ENCODE measurements at places on chromosomes 5 and 9.

DNA sequence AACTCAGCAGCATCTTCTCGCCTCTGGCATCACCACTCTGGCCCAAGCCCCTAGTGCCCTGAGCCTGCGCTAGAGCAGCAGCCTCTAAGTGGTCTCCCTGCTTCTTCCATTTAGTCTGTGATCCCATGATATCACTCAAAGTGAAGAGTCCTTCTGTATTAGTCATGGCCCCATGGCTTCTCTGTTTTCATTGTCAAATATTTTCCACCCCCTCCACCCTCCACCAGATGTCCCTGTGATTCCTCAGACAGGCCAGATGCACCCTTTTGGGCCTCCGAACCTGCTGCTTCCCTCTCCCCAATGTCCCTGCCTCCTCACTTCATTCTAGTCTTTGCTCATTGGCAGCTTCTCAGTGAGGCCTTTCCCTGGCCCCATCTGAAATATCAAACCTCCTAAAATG is 299.2 kb downstream of the SPOCK1 start:
- DNase-seq: no peak

- no peak for DNase-seq
Observed at GRCh38 chr9:26057050-26057449, 378.8 kb upstream of the TUSC1 start.

GRCh38 chr9:95349091-95350038 is 31.9 kb upstream of the FANCC start:
- no peak for DNase-seq

GRCh38 chr5:19240170-19240569 is 747.8 kb downstream of the CDH18 start:
- DNase-seq: no peak

DNA sequence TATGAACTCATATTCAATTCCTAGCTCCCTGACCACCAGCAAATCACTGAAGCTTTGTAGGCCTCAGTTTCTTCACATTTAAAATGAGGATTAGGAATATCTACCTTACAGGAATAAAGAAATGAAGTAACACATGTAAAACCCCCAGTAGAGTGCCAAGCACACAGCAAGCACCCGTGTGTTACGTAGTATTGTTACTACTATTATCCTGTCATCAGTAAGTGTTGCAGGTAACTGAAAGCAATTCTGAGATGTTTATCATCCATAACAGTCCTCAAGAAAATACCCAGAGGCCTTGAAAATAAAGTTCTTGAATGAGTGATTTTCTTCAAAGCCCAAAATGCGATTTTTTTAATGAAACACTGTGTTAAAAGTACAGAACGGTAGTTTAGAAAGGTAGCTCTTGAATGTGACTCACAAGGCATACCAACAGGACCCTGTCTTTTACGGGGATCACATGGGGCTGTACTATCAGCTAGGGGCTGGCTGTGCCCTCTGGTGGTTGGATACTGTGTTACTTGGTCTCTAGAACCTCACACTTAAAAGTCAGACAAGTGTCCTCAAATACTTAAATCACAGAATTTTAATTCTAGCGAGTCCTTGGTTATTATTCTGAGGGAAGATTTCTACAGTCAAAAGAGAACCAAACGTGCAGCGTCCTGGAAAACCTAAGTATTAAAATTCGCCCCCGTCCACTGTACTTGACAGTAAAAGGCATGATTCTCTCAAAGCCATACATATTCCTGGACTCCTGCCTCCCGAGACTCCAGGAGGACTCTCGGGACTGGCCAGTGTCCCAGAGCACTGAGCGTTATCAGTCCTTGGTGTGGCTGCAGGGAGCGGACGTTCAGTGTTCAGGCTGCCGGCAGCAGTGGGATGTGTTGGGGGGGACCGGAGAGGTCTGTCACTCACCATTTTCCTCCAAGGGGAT is 725 bp downstream of the NDUFB6 start:
- peak; percentile 58 for DNase-seq

DNA sequence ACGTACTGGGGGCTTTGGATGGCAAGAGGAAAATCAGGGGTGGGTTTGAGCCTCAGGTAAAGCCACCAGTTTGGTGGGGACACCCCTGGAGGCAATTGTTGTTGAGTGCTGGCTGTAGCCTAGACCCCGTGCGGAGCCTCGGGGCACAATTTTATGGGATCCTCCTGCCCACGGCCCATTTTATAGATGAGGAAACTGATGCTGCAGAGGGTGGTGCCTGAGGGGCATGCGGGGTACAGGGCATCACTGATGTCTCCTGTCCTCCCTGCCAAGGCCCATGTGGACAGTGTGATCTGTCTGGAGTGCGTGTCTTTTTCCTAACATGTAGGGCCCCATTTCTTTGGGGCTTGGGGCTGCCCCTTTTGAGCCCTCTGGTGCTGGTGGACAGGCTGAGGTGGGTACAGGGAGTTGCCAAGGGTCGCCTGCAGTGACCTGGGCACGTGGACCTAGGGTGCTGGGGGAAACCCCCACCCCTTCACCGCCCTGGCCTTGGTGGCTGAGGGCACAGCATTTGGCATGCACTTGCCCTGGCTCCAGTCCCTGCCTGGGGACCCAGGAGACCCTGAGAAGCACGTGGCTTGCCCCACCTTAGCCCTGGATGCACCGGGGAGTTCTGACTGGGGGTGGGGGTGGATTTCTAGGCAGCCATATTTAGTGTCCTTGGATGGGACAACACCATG is 22.1 kb downstream of the WNK2 start:
- DNase-seq: no peak

DNA sequence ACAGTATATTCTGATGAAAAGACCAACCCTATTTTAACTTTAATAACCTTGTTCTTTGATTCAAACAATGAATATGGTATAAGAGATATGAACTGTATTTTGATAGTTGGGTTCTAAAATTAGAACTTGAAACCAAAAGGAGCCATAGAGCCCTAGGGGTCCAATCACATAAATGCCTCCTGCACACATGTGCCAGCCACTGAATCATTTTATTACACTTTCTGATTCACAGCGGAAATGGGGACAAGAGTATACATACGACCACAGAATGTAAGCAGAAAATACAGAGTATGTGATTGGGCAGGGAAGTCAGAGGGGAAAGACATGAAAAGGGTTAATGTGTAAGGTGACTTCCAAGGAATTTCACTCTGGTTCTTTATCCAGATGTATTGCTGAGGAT is 1000.2 kb downstream of the NR2F1-AS1 start:
- DNase-seq: no peak

DNA sequence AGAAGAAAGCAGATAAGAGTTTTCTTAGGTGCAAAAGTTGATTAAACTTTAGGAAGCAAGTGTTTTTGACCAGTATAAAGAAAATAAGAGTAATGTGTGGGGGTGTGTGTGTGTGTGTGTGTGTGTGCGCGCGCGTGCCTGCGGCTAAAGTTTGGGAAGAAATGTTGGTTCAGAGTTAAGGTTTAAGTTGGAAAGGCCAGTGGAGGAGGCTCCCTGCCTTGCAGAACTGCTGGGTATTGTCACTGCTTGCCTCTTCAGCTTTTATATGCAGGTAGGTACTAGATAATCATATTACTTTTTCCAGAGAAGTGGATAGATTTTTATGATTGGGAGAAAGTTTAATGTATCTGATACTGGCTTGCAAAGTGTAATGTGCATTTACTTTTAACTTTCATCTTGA is 2.0 kb downstream of the PIK3R1 start:
- no peak for DNase-seq

DNA sequence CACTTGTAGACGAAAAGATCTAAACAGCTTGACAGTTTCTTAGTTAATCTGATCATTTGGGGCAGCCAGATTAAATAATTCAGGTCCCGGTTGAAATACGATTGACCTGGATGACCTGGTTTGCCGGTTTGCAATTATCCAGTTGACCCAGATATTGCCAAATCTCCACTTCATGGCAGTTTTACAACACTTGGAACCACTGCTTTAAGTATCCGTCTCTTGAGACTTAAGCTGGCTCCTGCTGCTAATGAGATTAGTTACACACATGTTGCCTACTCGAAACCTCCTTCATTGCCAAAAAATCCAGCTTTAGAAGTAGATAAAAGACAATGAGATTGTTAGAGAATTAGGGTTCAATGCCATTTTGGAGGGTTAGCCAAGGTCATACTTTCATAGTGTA is 136.2 kb upstream of the HAPLN1 start:
- DNase-seq: no peak

GRCh38 chr9:22342491-22343217 is 104.0 kb upstream of the DMRTA1 start:
- no peak for DNase-seq

- DNase-seq: no peak
Observed at GRCh38 chr5:41891066-41891707, 13.0 kb upstream of the RIMOC1 start.

- DNase-seq: no peak
Observed at GRCh38 chr5:136482206-136482605, 116.9 kb upstream of the TRPC7 start.

DNA sequence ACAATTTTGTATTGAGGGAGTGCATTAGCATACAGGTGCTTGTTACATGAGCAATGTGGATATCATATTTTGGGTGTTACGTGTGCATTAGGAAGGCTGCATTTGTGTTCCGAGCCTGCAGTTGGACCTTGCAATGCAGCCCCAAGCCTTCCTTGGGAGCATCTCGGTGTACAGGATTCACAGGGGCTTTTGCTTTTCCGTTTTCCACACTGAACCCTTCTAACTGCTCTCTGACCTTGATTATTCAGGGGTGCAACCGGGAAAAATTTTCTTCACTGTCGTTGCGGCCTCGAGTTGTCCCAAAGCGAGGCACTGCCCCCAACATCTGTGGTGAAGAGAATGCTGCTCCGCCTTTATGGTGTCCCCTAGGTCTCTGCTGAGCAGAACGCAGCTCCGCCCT is 80.1 kb upstream of the PLEKHG4B start:
- no peak for DNase-seq

DNA sequence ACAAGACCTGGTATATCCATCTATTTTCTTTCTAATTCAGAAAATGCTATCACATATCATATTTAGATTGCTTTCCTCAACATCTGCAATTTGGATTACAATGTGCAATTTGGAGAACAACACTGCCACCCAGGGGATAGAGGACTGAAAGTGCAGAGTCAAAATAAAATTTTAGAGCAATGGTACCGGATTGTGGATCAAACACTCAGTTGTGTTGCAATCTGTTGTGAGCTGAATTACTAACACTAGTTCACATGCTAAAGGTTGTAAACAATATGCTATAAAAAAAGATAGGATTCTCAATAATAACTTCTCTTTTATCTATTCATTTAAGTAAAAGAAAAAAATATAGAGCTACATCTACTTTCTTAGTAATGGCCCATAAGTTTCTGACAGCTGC is 11.9 kb upstream of the SRFBP1 start:
- peak; percentile 21 for DNase-seq

DNA sequence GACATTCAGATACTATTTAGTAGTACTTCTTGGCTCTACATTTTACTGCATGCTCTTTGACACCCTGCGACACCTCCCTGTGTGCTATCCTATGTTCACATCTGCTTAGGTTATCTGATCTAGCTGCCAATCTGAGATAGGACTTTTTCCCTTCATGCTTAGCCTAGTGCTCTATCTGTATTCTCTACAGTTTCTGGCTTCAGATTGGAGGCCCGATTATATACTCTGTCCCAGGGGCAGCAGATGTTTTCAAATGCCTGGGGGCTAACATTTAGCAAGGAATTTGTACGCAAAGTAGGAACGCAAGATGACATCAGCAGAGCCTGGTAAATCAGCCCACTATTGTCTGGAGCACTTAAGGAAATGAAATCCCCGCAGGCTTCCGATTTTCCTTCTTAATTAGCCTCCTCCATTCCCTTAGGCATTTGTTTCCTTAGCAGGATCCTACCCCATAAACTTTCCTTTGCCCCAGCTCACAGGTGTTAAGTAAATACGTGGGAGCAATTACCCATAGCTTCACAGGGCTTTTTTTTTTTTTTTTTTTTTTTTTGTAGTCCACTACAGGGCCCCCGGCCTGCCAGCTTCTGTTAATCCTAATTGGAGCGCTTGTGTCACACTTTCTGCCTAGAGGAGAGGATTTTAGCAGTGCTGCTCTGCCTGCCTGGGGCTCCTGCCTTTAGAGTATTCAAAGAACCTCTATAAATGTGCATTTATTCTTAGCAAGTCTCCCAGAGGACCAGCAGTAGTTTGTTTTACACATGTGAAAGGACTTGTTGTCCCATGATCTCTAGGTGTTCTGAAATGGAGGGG is 61.1 kb upstream of the LPAR1 start:
- no peak for DNase-seq

- no peak for DNase-seq
Observed at GRCh38 chr5:82358457-82358856, 80.3 kb upstream of the RPS23 start.

GRCh38 chr5:66329078-66329477 is 185.0 kb downstream of the SREK1 start:
- DNase-seq: no peak

- no peak for DNase-seq
Observed at GRCh38 chr5:34062419-34062818, 19.4 kb upstream of the C1QTNF3 start.

DNA sequence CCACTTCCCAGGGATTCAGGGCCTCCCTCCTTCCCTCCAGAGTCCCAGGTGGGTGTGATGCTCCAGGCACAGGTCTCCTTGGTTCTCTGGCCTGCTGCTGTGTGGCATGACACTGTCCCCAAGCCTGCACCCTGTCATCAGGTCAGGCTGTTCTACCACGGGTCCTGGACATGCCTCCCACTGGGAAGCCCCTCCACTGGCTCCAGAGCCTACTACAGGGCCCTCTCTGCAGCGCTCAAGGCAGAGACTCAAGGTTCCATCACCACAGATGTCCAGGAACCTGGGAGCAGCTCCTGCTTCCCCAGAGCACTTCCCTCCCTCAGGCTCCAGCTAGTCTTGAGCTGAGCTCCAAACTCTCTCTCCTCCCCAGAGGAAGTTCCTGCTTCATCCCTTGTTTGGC is 237.3 kb downstream of the PBX3 start:
- no peak for DNase-seq

DNA sequence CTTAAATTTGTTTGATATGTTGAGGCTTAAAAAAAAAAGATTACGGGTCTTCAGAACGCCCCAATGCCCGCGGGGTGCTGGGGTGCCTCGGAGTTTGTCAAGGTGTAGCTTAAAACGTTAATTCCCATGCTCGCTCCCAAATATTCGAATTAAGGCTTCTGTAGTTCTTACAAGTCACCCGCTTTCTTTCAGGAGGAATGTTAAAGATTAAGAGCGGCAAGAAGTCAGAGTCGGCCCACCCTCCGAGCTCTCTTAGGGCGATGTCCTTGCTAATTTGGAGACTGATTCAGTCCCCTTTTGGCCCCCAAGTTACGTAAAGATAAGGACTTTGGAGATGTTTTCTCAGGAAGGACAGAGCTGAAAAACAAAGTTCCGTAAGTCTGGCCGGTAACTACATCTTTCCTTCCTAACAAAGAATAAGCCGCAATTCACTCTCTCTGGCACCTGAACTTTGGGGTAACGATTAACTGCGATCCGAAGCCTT is 746 bp upstream of the NPM1 start:
- DNase-seq: no peak

- DNase-seq: no peak
Observed at GRCh38 chr9:137449931-137450538, 8.9 kb upstream of the ENTPD8 start.

Data from NCI-H1930 (cell line).